Renal cortex interstitium (tissue), 15 donors: ENCODE measurements at places on chromosomes 4 and X. TPM values are rescaled to one million over a fixed set of nuclear protein-coding genes. Genes with fewer than 3 reads are reported as not detected.

GRCh38 chrX:26783512-26784225 lies 567.7 kb downstream of the MAGEB5 start:
- no peak for DNase-seq

DNA sequence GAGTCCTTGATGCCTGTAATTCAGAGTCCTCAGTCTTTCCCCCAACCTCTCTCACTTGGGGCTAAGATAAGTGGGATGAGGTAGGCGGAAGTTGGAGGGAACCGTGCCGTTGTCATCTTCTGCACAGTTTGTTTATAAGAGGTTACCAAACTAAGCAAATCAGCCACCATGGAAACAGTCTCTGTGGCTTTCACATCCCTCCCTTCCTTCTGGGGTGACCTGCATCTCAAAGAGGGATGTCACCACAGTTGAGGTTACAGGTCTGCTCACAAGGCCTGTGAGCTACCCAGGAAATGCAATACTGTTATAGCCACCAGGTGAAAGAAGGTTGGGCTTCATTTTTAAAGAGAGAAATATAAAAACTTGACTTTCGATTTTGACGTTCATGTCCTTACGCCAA lies 26.3 kb downstream of the RTL5 start:
- no peak for DNase-seq

DNA sequence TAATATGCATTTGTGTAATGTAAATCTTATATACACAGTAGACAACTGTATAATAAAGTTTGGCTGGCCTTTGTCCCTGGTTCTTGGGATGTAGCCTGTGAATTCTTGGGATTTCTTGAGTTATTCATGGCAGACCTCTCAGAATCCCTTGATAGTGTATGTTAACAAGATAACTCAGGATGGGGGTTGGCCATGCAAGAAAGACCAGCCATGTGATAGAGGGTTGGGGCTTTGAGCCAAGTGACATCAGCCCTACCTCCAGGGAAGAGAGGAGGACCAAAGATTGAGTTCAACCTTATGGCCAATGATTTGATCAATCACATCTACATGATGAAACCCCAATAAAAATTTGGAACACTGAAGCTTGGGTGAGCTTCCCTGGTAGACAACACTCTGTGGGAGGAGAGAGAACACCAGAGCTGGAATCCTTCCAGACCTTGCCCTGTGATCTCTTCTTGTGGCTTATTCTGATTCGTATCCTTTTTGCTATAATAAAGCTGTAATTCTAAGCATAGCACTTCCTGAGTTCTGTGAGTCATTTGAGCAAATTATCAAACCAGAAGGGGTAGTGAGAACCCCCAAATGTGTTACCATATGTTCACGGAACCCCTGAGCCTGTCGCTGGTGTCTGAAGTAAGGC lies 11.3 kb downstream of the SLC2A9 start:
- DNase-seq, result no peak

DNA sequence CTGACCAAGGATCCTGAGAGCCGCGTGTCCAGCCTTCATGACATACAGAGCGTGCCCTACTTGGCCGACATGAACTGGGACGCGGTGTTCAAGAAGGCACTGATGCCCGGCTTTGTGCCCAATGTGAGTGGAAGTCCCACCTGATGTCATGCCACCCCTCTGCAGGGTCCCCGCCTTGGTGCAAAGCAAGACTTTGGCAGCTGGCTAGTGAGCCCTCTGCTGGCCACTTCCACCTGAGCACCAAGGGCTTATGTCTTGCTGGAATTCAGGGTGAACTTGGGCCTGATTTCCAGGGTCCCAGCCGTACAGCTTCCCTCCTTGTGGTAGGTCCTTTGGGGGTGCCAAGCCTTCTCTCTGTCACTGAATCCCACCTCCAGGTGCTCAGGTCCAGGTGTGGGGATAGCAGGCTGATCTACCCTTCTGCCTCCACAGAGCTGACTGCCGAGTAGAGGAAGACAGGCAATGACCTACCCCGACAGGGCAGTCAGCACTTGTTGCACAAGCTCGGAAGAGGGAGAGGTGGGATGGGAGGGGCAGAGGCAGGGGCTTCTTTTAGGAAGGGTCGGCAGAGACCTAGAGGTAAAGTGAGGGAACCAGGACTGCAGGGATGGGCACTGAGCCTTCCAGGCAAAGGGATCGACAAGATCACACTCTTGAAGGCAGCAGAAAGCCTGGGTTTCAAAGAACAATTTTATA lies 248.1 kb downstream of the EVC2 start:
- no peak for DNase-seq

RGN gene
- 38.6 TPM for polyA plus RNA-seq

DNA sequence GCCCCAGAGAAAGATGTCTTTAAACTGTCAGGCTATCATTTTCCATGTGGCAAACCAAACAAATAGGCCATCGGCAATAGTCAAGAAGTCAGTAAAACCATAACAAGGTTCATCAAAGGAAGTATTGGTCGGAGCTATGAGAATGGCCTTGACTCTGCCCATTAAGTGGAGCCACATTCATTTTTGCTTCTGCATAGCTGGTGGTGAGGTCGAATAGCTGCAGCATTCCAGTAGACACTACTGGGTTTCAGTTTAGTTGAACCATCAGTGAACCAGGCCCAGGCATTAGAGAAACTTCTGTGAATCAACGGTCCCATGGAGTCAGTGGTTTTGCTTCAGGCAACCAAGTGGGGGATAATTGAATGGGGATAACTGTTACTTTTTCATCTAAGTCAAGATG lies 92.0 kb upstream of the MED14 start:
- no peak for DNase-seq

DNA sequence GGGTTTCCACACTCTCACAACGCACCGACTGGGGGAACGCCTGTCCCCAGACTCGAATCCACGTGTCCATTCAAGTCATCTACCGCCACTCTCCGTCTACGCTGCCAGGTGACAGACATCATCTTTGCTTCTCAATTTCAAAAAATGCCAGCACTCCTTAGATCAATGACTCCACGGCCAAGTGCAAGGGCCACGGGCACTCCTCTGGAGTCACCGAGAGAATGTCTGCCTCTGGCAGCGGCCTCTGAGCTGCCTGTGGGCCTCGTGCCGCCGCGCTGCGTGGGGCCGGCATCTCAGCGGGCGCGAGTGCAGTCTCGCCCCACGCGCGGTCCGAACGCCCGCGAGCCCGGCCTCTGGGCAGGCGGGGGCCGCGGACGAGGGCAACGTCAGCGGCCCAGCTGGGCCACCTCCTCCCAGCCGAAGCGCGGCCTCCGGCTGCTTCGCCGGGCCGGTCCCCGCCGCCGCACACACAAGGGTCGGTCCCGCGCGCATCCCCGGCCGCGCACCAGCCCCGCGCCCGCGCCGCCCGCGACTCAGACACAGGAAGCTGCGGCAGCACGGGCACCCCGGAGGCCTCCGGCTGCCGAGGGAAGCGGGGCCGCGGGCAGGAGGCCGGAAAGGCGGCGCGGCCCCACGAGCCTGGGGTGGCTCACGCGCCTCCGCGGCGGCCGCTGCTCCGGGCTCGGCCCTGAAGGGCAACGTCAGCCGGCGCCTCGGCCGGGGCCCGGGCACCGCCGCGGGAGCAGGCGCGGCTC lies 450 bp downstream of the ACSL1 start:
- no peak for DNase-seq

- no peak for DNase-seq
These were observed 404.1 kb downstream of the MAPK10 start for GRCh38 chr4:85955620-85956292.

GRCh38 chr4:156824451-156825060 lies 147.0 kb downstream of the PDGFC start:
- DNase-seq, result no peak

F8A2 gene
- polyA plus RNA-seq, result not detected

- DNase-seq, result no peak
These were observed 17.4 kb downstream of the COL4A5 start for GRCh38 chrX:108456971-108457477.

GRCh38 chr4:58649226-58649625 lies 1539.0 kb upstream of the IGFBP7 start:
- DNase-seq, result no peak

DNA sequence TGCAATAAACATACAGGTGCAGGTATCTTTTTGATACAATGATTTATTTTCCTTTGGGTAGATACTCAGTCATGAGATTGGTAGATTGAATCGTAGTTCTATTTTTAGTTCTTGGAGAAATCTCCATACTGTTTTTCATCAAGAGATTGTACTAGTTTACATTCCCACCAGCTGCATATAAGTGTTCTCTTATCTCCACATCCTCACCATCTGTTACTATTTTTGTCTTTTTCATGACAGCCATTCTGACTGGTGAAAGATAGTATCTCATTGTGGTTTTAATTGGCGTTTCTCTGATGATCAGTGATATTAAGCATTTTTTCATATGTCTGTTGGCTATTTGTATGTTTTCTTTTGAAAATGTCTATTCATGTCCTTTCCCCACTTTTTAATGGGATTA lies 202.2 kb downstream of the RAPGEF2 start:
- no peak for DNase-seq

IL15 gene
- 3.0 TPM for polyA plus RNA-seq

- no peak for DNase-seq
These were observed 23.3 kb downstream of the MRFAP1 start for GRCh38 chr4:6663596-6664393.

ZFP42 gene
- polyA plus RNA-seq, result 1.3 TPM

VEGFC gene
- polyA plus RNA-seq, result 15.3 TPM

- no peak for DNase-seq
These were observed 14.5 kb downstream of the DOCK11 start for GRCh38 chrX:118510111-118510510.

DNA sequence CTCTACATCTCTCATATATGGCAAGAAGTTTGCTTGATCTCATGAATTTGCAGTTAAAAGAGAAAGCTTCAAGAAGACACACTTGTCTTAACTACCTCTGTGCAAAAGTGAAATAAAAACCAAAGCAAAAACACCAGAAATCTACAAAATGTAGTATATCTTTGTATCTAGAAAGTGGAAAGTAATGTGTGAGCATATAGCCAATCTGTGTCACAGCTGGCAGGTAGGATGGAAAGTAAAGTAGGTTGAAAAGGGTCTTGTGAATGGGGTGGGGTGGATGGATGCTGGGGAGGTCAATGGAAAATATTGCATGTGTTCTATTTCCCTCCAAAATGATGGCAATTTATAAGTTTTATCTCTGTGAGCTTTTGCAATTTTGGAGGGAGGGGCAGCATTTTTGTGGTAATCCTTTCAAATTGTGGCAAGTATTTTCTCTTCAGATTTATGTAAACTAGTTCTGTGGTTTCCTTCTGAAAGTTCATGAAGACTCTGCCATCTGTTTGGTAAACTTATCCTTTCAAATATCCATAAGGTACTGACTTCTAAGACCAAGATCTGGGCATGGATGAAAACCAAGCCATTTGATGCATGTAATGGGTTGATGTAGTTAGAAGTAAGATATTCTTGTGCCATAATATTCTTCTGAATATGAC lies 215.9 kb upstream of the GIMD1 start:
- DNase-seq, result no peak

GRCh38 chrX:41734530-41734929 lies 10.5 kb downstream of the GPR82 start:
- DNase-seq, result no peak

CDKN2AIP gene
- 35.8 TPM for polyA plus RNA-seq

- DNase-seq, result peak; percentile 31
These were observed 53.9 kb upstream of the C4orf50 start for GRCh38 chr4:6071959-6072720.
